ENCODE measurements at places on chromosomes 1 and 21.

GRCh38 chr1:117127795-117128194, 6.2 kb upstream of the TRIM45 start:
- no peak for DNase-seq

DNA sequence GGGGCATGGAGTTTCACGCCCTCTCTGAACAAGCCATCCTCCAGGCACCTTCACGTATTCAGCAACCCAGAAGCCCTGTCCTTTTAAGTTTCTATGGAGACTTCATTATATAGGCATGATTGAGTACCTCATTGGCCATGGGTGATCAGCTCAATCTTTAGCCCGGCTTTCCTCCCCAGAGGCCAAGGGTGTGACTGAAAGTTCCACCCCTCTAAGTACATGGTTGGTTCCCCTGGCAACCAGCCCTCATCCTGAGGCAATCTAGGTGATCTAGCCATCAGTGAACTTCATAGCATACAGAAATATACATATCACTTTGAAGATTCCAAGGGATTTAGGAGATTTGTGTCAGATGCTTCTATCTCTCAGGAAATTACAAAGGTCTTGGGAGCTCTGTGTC, 21.3 kb upstream of the DHX9 start:
- no peak for DNase-seq

- no peak for DNase-seq
Observed at GRCh38 chr1:62722796-62723195, 34.6 kb upstream of the DOCK7 start.

DNA sequence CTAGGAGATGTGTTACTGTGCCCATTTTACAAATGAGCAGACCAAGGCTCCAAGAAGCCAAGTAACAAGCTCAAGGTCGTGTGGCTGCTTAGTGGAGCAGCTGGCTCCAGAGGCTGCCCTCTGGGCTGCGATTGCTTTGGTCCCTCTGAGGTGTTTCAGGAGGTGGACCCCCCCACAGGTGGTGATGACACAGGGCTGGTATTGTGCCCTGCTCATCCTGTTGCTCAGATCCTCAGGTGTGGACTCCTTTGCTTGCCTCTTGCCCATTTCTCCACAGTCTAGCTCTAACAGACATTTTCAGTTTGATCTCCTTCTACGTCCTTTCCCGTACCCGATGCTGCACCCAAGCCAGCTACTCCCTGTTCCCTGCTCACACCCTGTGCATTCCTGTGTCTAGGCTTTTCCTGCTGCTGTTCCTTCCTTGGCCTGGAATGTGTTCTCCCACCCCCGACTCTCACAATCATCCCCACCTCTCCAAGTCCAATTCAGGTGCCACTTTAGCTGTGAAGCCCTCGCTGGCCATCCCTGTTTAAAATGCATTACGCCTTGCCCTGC, 28.1 kb upstream of the GRHL3 start:
- no peak for DNase-seq

DNA sequence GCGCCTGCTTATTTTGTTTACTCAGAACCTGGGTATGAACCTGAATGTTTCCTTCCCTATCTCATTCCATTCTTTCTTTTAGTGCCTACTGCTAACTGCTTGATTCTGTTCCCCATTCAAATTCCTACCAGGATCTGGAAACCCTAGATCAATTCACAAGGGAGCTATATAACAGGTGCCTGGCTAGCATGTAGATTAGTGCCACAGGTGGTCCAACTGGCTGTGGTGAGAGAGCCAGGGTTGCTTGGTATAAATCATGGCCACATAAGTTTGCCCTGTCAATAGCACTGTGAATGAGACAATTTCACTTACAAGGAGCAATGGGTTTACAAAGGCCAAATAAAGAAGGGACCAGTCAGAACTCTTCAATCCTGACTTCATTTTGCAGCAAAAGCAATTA, 6.6 kb upstream of the PRPF38B start:
- no peak for DNase-seq

DNA sequence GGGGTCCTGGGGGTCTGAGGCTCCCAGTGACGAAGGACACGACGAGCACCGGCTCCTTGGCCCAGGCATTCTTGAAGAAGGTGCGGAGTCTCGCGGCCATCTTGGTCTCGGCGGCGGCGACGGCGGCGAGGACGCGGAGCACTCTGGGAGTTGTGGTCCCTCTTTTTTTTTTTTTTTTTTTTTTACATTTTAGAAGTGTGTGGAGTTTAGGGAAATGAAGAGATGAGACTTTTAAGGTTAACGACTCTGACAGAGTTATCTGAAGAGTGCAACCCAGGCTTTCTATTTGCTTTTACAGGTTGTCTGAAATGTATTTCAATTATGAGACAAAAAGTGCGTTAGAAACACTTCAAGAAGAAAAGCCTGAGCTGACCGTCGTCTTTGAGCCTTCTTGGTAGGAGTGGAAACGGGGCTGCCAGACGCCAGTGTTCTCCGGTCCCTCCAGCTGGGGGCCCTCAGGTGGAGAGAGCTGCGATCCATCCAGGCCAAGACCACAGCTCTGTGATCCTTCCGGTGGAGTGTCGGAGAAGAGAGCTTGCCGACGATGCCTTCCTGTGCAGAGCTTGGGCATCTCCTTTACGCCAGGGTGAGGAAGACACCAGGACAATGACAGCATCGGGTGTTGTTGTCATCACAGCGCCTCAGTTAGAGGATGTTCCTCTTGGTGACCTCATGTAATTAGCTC, 9.7 kb downstream of the OR2B11 start:
- DNase-seq, result peak; percentile 30

DNA sequence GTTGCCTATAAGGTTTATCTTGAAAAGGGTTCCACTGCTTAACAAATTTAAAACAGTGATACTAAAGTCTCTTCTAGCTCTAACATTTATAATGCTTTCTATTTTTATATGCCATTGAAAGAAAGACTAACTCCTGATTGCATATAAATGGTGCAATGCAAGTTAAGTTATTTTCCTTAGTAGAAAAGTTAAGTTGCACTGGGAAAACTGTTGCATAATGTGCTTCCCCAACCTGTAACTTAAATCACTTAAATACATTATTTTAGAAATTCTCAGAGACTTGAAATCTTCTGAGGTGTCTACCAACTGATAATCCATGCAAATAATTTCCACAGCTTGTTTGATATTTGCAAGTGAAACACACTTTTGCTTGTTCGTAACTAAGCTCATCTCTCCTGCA, 175.0 kb upstream of the HMCN1 start:
- no peak for DNase-seq
